ENCODE measurements at places on chromosomes 2 and 18.

DNA sequence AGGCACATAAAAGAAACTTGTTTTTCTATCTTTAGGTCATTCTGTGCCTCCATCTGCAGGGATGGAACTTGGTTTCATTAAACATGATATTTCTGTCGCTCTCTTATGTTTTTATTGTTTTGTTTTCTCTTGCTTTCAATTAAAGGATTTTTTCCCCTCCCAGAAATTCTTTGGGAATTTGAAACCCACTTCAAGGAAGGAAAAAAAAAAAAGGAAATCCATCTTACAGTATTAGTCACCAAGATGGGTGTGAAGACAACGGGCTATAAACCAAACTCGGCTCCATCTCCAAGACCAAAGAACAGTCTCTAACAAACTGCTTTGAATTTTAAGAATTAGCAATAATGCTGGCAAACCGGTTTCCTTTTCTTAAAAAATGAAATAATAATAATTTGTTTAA is 244.1 kb downstream of the BCL11A start:
- DNase-seq = no peak

DNA sequence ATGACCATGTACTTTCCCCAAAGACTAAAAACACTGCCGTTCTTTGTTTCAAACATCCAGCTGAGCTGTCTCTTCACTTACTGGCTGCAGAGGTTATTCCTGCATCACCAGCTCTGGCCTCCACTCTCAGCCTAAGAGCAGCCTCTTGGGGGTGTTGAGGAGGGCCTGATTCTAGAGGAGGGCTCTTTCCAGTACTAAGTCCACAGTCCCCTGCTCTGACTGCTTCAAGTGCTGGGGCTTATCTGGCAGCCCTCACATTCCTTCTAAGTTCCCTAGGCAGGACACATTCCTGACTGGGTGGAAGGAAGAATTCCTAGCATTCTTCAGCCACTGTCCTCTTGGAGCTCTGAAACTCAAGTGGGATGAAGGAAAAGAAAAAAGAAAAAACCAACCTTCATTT is 32.9 kb upstream of the EHBP1 start:
- DNase-seq = no peak

- DNase-seq = no peak
These were observed 750.8 kb upstream of the ID2 start for GRCh38 chr2:7930800-7931635.

DNA sequence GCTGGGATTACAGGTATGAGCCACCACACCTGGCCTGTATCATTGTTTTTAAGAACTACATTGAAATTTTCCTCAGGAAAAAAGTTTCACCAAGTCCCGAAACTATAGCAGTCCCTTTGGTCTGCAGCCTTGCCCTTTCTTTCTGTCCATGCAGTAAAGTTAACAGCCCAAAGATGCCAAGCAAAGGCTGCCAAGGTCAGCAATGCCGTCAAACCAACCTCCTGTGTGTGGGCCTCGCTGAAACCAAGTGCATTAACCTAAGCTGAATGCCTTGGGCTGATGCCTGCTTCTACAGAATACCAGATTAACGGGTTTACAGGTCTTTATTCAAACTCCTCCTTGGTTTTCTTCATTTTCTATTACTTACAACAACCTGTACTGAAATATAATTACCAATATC is 73.1 kb downstream of the EIF5B start:
- no peak for DNase-seq

DNA sequence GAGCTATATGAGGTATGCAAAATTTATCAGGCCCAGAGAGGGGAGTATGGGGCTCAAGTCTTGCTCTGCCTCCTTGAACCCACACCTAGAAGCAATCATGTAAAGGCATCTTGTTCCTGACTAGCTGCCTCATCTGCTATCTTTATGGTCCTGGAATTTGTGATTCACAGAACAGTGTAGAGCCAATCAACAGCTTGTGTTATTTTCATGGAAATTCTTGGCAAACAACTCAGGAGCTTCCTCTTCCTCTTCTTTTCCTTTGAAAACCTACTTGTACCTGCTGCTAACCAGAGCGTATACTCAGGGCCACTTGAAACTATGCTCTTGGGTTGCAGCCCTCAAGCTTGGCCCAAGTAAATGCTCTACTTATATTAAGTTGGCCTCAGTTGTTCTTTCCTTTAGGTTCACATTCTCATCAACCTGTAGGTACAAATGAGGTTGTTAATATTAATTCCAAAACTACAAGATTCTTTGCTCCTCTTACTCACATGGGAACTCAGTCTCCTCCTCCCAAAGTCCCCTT is 3.5 kb upstream of the NOSTRIN start:
- DNase-seq = no peak

Data from AG09319 (cell line).